KG1 (cell line): ENCODE measurements at places on chromosomes 2 and 18.

- no peak for DNase-seq
These were observed 180.8 kb downstream of the TCF4 start for GRCh38 chr18:55407191-55407590.

DNA sequence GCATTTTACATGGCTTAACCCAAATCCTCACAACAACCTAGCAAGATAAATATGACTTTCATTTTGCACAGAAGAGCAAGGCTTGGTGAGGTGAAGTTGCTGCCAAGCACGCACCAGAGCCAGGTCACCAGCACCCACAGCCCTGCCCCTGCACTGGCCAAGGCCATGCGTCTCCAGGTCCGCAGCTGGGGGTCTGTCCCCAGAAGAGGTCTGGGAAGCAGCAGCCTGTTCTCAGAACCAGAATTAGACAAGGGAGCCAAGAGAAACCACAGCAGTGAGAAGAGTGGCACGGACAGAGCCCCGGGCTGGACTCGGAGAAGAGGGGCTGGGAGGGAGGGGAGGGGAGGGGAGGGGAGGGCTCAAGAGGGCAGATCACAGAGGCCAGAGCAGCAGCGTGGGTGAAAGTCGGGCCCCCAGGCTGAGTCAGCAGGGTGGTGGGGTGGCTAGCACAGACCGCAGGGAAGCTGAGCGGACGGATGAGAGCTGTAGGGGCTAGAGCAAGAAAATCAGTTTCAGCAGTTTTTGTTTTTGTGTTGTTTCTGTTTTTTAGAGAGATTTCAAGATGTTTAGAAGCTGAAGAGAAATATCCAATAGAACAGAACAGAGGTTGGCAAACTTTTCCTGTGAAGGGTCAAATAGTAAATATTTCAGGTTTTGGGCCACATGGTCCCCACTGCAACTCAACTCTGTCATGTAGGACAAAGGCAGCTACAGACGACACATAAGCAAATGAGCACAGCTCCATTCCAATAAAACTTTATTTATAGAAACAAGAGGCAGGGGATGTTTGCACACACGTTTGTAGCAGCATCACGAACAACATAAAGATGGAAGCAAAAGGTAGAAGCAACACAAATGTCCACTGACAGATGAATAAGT, 7.4 kb upstream of the MTERF4 start:
- DNase-seq: no peak

- DNase-seq: no peak
These were observed 36.6 kb downstream of the COPS8 start for GRCh38 chr2:237122214-237122666.

DNA sequence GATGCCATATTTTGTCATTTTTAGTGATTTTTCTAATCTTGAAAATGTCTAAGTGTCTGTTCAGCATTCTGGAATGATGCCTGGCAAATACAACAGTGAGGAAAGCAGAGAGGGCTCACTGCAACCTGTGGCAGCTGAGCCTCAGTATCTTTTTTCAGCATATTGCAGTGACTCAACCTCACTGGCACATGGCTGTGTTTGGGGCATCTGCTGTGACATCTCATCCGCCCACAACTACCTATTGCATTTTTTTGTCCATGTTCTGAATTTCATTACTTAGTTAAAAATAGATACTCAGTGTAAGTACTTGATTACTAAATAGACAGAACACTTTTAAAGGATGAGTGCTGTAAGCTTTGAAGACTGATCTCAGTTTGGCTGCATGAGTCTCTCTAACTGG, 10.7 kb downstream of the BABAM2 start:
- DNase-seq: no peak

DNA sequence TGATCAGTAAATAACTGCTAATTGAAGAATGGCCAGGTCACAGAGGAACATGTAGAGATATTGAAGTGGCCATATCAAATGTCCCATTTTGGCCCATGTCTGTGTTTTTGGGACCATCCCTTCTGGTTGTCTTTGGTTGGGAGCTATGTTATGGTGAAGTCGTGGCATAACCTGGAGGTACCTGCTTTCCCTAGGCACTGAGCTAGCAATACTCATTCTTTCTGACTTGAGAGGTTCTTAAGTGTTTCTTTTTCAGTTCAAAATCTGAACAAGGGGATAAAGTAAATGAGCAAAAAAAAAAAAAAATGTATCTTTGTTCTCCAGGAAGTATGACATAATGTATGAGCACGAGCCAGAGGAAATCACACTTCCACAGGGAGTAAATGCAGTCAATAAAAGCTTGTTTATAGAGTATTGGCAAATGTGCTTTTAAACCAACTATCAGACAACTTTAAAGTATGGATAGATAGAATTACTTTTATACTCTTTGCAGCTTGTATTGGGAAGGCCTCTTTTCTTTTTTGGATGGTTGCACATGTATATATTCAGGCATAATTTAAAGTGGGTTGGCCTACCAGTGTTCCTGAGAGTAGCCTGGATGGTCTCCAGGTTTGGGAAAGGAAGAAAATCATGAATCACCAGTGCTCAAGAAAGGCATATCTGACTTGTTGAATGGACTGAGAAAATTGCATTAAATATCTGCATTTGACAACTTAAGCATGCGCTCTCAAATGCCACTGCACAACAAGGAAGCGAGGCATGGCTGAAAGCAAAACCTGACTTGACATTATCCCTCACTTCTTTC, 125.0 kb downstream of the SPHKAP start:
- no peak for DNase-seq

GRCh38 chr18:58370038-58370580, 258.8 kb downstream of the ALPK2 start:
- DNase-seq: no peak

GRCh38 chr18:78376046-78376445, 603.6 kb upstream of the SALL3 start:
- no peak for DNase-seq

DNA sequence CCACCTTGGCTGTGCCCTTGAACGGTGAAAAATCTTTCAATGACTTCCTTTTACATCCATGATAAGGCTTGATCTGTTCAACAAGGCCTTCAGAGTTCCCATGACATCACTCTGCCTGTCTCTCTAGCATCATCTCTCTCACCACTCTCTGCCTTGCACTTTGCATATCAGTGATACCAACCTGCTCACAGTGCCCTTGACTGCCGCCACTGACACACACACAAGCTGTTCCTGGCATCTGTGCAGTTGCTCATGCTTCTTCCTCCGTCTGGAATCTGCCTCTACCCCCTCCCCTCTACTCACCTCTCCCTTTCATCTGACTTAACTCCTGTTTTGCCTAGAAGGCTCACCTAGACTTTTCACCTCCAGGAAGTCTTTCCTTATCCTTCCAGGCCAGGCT, 79.1 kb upstream of the SEC11C start:
- no peak for DNase-seq

DNA sequence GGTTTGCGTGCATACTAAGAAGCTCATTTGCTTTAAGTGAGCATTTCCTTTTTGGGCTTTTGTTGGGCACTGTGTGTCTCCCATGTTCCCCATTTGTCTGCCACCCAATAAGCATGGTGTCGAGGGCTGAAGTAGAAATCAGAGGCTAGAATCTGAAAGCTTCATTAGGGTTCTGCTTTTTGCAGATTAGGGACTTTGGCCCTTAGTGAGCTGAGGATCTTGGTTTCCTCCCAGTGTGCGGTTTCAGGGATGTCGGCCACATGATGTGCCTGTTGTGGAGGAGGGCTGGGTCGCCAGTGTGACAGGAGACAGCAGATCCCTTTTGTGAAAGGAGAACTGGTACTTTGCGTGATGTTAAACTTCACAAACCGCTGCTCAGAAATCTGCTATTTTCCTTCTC, 41.1 kb downstream of the PLEKHB2 start:
- DNase-seq: peak; percentile 45

DNA sequence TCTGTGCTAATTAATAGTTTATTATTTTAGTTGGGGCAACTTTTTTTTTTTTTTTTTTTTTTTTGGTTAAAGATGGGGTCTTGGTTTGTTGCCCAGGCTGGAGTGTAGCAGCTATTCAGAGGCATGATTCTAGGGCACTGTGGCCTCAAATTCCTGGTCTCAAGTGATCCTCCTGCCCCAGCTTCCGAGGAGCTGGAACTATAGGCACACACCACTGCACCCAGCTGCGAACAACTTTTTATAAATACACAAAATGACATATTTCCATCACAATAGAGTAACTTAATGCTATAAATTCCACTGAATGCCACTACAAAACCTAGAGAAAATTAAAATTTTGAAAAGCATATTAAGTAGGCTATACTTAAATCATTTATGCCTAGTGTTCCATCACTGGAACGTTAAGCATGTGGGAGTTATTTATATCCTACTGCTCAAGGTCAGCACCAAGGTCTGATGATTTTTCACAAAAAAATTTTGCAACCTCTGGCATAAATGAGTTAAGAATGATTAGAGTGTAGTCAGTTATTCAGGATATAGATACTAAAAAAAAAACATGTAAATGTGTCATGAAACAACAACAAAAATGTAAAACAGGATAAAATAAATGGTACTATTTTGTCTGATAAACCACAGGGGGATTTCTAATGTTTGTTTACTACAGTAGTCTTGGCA, 46.8 kb downstream of the GFPT1 start:
- DNase-seq: no peak

DNA sequence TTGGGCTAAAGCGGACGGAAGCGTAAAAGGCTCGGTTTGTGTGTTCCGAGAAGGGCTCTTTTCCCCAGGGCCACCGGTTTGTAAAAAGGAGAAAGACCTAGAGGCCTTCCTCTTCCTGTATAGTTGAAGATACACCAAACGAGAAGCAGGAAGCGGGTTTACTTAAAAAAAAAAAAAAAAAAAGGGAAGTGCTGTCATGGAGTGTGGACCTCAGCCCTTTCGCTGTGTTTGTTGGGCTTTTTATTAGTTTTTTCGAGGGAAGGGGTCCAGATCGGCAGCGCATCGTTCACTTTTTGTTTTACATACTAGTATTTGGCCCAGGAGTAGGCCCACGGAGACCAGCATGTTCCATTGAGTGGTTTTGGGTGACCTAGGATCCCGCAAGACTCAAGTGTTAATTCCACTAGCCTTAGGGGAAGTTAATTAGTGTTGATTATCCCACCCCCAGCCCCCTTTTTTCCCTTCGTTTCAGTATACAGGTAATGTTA, 676 bp downstream of the ACTR2 start:
- no peak for DNase-seq

- no peak for DNase-seq
These were observed 565.3 kb upstream of the CRIM1 start for GRCh38 chr2:35790292-35790691.

GRCh38 chr2:175207741-175208438, 26.4 kb upstream of the ATP5MC3 start:
- no peak for DNase-seq

GRCh38 chr2:99338029-99338585, 918 bp downstream of the EIF5B start:
- no peak for DNase-seq

DNA sequence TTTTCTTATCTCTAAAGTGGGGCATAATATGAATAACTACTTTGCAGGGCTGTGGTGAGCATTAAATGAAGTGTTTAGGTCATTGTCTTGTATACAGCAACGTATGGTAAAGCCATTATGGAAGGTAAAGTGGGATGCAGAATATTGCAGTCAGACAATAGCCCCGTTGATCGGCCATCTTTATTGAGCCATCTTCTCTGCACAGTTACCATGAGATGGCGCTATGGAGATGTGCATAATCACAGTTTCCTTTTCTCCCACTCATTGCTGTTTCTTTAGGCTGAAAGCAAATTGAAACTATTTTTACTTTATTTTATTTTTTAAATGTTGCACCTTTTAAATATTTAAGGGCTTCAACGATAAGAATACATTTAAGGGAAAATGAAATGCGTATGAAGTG, 108.9 kb downstream of the THSD7B start:
- DNase-seq: no peak

GRCh38 chr2:13921245-13921644, 711.3 kb upstream of the LRATD1 start:
- no peak for DNase-seq

DNA sequence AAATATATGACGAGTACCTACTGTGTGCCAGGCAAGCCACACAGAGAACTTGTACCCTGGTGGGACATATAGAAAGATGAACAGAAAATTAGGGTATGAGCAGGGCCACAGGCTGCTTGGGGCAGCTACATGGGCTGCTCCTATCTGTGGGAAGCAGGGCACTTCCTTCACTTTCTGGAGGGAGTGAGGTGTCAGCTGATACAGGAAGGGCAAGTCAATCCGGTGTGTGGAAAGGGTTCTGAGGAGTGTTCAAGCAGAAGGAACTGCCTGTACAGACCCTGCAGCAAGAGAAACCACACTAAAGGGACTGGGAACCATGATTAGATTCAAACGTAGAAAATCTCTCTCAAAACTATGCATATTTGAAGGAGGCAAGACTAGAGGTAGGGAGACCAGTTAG, 58.6 kb upstream of the BCL11A start:
- DNase-seq: no peak

GRCh38 chr2:103960951-103961350, 893.0 kb upstream of the POU3F3 start:
- no peak for DNase-seq

DNA sequence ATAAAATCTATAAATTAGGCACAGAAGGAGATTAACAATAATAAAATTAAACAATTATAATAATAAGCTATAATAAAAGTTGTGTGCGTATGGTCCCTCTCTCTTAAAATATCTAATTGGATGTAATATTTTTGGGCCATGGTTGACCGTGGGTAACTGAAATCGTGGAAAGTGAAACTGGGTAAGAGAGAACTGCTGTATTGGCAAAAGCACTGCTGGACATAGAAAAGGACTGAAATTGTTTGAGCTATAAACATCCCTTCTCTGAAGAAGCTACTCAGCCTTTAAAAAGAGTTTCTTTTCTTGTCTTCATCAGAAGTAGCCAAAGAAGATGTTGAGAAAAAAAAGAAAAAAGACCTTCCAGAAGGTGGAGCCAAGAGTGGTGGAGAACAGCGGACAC, 379.4 kb downstream of the ZNF521 start:
- no peak for DNase-seq

- no peak for DNase-seq
These were observed 66.1 kb upstream of the SP3 start for GRCh38 chr2:174031226-174031625.

DNA sequence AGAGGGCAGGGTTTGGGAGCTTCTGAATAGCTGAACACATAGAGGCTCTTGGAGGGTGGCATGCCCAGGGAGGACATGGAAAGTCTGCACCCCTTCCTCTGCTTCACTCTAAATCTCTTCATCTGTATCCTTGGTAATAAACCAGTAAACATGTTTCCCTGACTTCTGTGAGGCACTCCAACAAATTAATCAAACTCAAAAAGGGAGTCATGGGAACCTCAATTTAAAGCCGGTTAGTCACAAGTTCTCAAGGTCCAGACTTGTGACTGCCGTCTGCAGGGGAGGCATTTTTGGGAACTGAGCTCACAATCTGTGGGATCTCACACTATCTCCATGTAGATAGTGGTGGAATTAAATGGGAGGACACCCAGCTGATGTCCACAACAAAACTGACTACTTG, 33.1 kb upstream of the STON1 start:
- DNase-seq: no peak

- DNase-seq: no peak
These were observed 12.4 kb upstream of the CATIP start for GRCh38 chr2:218344090-218344754.

DNA sequence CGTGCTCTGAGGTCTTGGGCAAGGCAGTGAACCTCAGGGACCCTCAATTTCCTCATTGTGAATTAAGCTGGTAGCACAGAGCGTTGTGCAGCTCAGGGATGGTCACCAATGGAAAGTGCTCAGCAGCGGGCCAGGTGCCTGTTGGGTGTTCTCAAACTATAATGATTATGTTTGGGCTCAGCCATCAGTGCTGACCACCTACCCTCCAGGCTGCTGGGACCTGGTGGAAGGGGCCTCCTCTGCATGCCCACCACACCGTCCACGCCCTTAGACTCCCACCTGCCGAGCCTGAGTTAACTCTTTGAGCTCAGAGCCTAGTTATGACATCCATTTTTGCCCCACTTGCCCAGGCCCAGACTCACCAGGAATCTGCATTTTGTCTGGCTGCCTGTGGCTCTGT, 35.0 kb downstream of the GLI2 start:
- no peak for DNase-seq
